ENCODE measurements at places on chromosomes 4 and X.

DNA sequence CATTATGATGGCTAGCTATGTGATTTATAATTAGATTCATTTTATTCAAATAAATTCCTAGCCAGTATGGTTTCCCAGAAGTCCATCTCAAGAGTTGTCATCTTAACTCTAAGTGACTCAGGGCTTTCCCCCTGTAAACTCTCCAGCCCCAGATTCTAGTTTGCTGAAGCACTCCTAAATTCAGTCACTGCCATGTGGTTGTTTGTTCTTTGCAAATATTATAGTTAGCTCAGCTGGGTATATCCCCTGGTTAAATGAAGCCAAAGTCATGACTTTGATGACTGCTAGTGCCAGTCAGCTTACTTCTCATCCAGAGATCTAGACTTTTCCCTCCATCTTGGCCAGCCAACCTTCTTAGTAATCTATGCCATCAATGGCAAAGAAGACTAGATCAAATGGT is 126.0 kb downstream of the GRIA3 start:
- DNase-seq, result no peak

- DNase-seq, result no peak
Measured at GRCh38 chr4:168919706-168920324, 90.2 kb downstream of the CBR4 start.

GRCh38 chr4:112550728-112551127 is 34.7 kb upstream of the NEUROG2 start:
- no peak for DNase-seq

GRCh38 chrX:103687073-103687695 is 685 bp upstream of the MORF4L2 start:
- peak; percentile 76 for DNase-seq
